NCI-H345 (cell line): ENCODE measurements at places on chromosomes 6 and 20.
A peak's percentile ranks its signal among the peaks of the same experiment; 100 is the strongest.

DNA sequence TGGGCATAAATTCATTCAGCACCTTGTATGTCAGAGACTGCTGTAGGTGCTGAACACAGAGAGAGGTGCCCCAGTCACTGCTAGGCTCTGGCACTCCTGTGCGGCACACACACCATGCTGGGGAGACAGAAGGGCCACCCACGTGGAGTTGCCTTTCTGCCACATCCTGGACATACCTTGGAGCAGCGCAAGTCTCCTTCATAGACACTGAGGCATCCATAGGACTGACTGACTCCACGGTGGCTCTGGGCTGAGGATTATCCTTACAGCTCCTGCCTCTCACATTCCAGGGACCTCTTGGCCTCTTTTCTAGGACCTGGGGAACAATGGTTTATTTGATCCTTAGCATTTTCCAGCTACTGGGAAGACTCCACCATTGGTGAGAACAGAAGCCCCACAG is 26.0 kb upstream of the SLC22A23 start:
- DNase-seq, result no peak

DNA sequence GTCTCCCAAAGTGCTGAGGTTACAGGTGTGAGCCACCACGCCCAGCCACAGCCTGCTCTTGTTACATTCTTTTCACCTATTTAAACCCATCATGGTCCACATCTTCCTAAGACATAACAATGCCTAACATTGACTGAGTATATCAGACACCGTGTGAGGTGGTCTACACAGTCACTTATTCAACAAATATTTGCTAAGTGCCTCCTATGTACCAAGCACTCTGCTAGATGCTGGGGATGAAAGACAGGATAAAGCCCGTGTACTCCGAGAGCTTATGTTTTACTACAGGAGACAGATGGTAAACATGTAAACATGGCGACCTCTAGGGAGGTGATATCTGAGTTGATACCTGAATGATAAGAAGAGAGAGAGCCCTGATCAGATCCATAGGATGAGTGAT is 12.7 kb downstream of the BCL2L1 start:
- peak; percentile 48 for DNase-seq

DNA sequence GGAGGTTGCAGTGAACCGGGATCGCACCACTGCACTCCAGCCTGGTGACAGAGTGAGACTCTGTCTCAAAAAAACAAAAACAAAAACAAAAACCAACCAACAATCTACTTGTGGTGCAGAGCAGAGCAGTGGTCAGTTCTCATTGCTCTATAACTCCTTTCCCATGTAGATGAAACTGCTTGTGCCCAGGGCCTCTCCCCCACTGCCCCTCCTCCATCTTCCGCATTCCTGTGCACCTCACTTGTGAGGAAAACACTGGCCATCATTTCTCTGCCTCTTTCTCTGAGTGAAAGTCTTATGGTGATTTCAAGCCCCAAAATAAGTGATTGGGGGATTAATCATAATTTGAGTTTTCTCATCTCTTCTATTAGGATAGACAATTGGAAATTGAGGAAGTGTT is 63.9 kb upstream of the GLP1R start:
- no peak for DNase-seq

GRCh38 chr20:36235892-36236785 is at the start of gene AAR2:
Gene AAR2 (plus strand): TSS chr20:36236478. CDS start chr20:36239869, 3,391 bp downstream.
- DNase-seq, result peak; percentile 85

GRCh38 chr20:32432277-32432676 is 74.1 kb downstream of the ASXL1 start:
- peak; percentile 24 for DNase-seq

- DNase-seq, result no peak
These were observed 169.3 kb downstream of the TSHZ2 start for GRCh38 chr20:53141201-53142050.

DNA sequence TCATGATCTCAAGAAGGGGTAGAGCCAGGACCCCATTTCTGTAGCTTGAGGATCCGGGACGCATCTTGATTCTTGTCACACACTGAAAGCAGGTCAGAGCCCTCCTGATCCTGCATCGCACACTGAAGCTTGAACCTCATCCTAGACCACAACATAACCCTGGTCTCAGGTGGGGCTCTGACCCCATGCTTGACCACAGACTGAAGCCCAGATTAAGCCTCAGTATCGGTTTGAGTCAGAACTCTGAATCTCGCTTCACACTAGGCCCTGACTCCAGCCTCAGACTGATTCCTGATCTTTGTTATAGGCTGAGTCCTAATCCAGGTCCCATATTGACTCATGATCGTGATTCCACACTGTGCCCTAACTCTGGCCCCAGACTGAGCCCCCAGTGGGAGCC is 8.5 kb upstream of the RSPO4 start:
- DNase-seq, result no peak

DNA sequence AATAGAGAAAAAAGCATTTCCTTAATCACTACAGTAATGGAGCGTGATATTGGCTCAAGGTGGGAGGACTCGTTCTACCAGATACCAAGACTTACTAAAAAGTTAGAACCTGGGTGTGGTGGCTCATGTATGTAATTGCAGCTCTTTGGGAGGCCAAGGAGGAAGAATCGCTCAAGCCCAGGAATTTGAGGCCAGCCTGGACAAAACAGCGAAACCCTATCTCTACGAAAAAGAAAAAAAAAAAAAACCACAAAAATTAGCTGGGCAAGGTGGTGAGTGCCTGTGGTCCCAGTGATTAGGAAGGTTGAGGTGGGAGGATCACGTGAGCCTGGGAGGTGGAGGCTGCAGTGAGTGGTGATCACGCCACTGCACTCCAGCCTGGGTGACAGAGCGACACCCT is 24.0 kb upstream of the ATRN start:
- DNase-seq, result no peak

- no peak for DNase-seq
These were observed 3.6 kb downstream of the JARID2 start for GRCh38 chr6:15249371-15250019.

- DNase-seq, result no peak
These were observed 76.8 kb downstream of the COL12A1 start for GRCh38 chr6:75128878-75129570.

DNA sequence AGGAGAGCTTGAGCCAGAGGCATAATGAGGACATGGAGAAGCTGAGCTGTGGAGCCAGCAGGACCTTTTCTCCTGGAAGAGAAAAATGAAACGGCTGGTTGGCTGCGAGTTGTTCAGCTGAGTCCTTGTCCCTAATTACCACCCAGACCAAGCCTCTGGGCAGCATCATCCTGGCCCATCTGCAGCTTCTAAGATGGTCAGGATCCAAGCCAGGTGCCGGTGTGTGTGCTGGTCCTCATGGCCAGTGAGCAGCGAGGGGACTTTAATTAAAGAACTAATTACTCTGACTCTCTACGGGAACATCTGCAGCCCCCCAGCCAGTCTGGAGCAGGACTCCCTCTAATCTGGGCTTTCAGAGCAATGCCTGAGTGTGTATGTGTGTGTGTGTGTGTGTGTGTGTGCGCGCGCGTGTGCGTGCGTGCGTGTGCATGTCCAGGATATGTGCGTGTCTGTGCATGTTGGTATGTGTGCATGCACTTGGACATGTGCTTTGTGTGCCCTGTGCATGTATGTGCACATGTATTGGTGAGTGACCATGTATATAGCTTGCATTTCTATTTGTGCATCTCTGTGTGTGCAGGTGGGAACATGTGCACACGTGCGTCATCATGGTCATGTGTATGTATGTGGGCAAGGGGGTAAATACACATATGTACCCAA is 173.9 kb downstream of the DHX35 start:
- no peak for DNase-seq

- DNase-seq, result peak; percentile 16
These were observed 45.8 kb downstream of the GINS1 start for GRCh38 chr20:25453035-25453810.
